ENCODE measurements at places on chromosomes 5 and 9. TPM values are rescaled to one million over a fixed set of nuclear protein-coding genes. Genes with fewer than 3 reads are reported as not detected.

PTPRD gene
- total RNA-seq, result 5.7 TPM

EIF4E1B gene
- not detected for total RNA-seq

DNA sequence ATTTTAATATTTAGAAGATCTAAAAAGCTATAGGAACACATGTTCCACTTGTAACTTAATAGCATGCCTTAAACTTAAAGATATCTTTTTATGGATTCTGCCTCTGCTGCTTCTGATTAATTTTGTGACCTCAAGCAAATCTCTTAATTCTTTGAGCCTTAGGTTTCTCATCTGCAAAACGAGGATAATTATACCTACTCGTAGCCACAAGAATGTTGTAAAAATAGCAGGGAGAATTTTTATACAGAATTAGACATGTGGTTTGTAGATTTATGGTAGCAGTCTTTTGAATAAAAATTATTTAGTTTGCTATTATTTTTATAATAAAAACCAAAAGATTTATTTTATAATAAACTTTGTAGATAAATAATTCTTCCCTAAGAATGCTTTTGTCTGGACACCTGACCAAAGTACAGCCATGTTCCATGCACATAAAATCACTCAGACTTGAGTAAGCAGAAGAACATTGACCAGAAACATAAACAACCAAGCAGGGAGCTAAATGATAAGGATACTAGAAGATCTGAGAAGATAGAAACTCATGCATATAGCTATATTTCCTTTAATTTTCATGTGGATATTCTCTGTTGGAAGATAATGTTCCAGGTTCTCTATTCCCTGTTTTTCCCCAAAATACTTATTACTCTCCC lies 18.5 kb downstream of the C9orf85 start:
- DNase-seq, result no peak
- peak overlapping the region; percentile 42 for H3K27ac ChIP-seq
- no peaks in the 10 kb centered on the region for H3K36me3 ChIP-seq
- H3K4me1 ChIP-seq, result peaks cover 34% of the 10 kb centered on the region

DNA sequence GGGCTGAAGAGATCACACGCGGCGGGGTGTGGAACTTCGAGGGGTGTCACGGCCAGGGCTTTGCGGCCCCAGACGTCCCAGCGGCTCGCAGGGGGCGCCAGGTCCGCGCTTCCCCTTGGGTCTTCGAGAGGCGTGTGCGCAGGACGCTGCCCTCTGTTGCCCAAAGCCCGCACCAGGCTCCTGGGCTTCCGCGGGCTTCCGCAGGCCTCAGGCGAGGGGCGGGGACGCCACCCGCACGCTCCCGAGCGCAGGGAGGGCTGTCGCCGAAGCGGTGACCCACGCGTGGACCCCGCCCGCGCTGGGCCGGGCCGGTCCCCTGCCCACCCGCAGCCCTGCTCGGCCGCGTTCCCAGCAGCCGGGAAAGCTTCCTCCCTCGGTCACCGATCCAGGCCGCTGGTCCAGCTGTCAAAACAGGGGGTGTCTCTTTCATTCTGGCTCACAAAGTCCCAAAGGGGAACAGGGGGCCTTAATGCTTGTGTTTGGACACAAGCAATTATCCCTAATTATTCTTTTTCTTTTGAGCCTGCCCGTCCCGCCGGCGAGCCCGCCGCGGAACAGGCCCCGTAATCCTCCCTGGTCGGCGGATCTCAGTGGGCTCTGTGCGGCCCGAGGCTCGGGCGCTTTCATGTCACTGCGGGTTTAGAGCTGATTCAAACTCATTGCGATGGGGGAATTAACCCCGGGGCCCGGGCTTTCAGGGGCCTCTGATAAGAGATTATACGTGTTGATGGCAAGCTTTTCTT lies 60.6 kb downstream of the TMEM174 start:
- peaks cover 28% of the 10 kb centered on the region for H3K4me1 ChIP-seq
- H3K4me3 ChIP-seq, result peak overlapping the region; percentile 70
- peaks cover 14% of the 10 kb centered on the region for H3K27me3 ChIP-seq
- no peak overlapping the region for H3K27ac ChIP-seq
- H3K36me3 ChIP-seq, result no peaks in the 10 kb centered on the region
- DNase-seq, result no peak

DNA sequence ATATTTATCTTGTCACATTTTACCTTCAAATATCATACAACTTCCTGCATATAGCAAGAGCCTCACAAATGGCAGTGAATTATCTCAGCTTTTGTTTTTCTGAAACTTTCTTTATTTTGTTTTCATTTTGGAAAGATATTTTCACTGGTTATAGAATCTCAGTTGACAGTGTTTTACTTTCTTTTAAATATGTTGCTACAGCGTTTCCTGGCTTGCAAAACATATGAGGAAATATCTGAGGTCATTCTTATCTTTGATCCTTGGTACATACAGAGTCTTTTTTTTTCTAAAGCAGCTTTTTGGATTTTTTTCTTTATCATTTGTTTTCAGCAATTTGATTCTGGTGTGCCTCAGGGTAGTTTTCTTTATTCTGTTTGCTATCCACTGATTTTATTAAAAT lies 77.6 kb upstream of the CEP78 start:
- H3K4me1 ChIP-seq, result no peaks in the 10 kb centered on the region
- H3K27me3 ChIP-seq, result peaks cover 19% of the 10 kb centered on the region
- H3K4me3 ChIP-seq, result no peak overlapping the region
- no peak overlapping the region for H3K27ac ChIP-seq
- no peak for DNase-seq

GRCh38 chr5:149415066-149415967 lies 36.2 kb upstream of the IL17B start:
- H3K27ac ChIP-seq, result peak overlapping the region; percentile 96
- H3K36me3 ChIP-seq, result peaks cover 66% of the 10 kb centered on the region

- no peaks in the 10 kb centered on the region for H3K4me1 ChIP-seq
- H3K27ac ChIP-seq, result no peak overlapping the region
- H3K36me3 ChIP-seq, result peaks cover 4% of the 10 kb centered on the region
- H3K27me3 ChIP-seq, result peaks cover 55% of the 10 kb centered on the region
- H3K4me3 ChIP-seq, result no peak overlapping the region
These were observed 35.3 kb upstream of the SMIM32 start for GRCh38 chr5:136228136-136228757.

Data from chondrocyte (in vitro differentiated cells).